ENCODE measurements at places on chromosomes 4 and X.

- no peak for DNase-seq
Measured at GRCh38 chr4:31104043-31104442, 383.9 kb downstream of the PCDH7 start.

- DNase-seq: no peak
Measured at GRCh38 chr4:186144198-186144945, 39.9 kb downstream of the FAM149A start.

GRCh38 chr4:56861360-56861759 is 39.9 kb upstream of the SPINK2 start:
- DNase-seq: no peak

DNA sequence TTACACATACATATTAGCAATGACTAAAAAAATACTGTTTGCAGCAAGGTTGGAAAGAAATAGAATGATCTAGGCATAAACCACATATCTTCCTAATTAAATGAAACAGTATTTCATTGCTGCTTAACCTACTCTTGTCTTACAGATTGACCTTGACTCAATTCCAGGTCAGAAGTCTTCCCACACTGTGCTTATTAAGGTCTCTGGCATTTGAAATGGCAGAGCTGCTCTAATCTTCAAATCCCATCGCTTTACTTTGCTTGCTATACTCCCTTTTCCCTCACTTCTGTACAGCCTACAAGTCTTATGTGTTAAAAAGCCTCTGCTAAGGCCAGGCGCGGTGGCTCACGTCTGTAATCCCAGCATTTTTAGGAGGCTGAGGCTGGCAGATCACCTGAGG is 424.5 kb downstream of the RPA4 start:
- no peak for DNase-seq

GRCh38 chr4:127604949-127605709 is 27.6 kb upstream of the INTU start:
- DNase-seq: no peak

GRCh38 chrX:49947781-49948180 is 25.4 kb downstream of the CLCN5 start:
- no peak for DNase-seq

DNA sequence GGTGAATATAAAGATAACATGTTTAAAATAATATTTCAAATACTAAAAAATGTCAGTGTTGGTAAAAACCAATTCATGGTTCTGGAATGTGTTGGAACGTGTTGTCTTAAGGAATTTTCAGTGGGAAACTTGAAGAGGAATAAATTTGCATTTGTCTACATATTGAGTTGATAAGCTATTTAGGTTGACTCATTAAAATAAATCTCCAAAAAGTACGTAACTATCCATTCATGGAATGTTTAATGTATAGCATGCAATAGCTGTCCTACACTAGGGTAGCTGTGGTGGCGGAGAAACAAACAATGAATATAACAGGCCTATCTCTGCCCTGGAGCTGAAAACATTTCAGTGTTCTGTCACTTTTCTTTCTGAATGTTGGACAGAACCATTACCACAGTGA is 20.3 kb downstream of the SHISA3 start:
- DNase-seq: no peak

DNA sequence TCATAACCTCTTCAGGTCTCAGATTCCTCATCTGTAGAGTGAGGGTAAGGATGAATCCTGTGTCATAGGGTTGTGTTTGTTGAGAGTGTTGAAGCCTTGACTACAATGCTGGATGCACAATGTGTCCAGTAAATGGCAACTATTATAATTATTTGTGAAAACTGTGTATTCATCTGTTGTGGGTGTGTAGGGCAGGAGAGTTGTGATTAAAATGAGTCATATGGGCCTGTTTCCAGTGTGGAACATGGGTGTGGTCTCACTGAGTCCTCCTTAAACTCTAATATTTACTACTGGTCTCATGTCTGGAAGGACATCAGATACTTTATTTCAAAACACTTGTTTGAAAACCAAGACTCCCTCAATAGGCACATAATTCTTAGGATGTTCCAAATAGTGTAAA is 208.5 kb upstream of the CASK start:
- DNase-seq: no peak

DNA sequence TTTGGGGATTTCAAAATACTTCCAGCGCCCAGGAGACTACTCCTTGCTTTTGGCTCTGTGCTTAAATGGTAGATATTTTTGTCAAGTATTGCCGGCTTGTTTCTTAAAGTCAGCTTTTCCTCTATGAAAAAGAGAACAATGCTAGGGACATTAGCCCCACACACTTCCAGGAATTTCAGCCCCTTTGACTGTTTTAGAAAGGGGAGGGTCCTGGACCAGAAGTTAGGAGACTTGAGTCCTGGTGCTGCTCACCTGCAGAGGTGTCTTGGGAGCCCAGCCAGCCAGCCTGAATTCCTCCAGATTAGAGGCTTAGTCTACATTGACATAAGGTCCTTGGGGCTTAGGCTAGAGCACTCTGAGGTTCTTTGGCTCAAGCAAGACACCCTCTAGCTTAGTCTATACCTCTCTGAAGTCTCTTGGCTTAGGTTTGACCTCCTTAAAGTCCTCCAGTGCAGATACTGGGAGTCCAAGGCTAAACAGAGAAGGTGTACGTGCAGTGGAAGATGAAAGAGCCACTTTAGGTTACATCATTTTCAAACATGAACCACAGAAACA is 1.6 kb upstream of the SETD7 start:
- no peak for DNase-seq

GRCh38 chr4:183596067-183596757 is 62.8 kb downstream of the RWDD4 start:
- DNase-seq: no peak

DNA sequence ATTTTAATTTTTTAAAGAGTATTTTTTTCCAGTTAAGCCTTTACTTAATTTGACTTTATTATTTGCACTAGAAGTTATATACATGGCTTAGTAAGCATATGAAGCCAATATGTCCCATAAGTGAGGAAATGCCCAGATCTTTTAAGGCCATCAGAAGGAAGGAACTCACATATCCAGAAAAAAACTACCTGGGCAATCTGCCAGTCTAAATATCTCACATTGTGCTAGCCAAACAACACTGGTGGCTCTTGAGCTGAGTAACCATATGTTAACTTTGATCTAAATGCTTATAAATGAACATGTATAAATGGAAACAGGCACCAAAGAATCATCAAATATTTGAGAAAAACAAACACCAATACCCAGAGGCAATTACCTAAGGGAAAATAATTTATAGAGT is 138.6 kb upstream of the APOOL start:
- no peak for DNase-seq

- no peak for DNase-seq
Measured at GRCh38 chrX:78024349-78025059, 55.1 kb upstream of the PGAM4 start.

GRCh38 chr4:123819362-123820035 is 422.9 kb downstream of the SPRY1 start:
- DNase-seq: no peak

- DNase-seq: no peak
Measured at GRCh38 chr4:20554134-20554533, 146.1 kb upstream of the PACRGL start.

- no peak for DNase-seq
Measured at GRCh38 chr4:105887508-105887907, 7.8 kb upstream of the NPNT start.

GRCh38 chr4:165053645-165054044 is at the start of gene TRIM75:
Gene TRIM75 (plus strand): TSS chr4:165053866. CDS start chr4:165059148, 5,282 bp downstream.
- DNase-seq: no peak

DNA sequence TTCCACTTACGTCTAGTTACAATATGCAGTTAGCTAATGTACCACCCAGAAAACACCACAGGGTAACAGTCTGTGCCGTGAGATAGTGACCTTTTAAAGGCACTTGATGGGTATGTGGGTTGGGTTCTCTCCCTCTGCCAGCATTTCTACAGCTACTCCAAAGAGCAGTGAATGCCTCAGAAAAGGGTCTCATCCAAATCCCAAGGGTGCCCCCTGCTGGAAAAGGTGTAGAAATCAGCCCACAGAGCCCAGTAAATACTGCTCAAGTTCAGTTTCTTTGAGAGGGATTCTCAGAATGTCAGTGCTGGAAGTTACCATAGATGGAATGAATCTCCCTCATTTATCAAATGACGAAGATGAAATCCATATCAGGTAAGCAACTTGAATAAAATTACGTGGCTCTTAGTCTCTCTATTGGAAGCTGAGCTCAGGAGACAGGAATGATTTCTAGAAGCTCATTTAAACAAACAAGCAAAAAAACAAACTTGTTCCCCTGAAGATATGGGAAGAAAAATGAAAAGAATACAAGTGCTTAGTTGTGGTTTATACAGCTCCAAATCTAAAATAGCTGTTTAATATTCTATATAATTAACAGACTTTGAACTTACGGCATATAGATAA is 9.5 kb downstream of the RNF175 start:
- peak; percentile 72 for DNase-seq

DNA sequence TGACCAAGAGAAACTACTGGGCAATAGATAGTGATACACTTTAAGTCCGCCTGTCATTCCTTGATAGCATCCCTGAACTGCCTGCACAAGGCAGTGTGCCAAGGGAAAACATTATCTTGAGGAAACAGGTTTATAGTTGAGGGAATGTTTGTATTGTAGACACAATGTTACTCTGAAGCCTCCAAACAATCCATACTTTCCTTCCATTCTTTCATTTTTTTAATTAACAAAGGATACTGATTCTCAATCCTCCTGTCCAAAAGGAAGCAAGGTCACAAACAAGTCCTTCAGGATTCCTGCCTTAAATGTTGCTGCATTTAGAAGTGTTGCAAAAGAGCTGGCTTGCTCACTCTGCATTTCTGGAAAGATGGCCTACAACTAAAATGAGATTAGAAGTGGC is 61.7 kb upstream of the PRSS48 start:
- no peak for DNase-seq

DNA sequence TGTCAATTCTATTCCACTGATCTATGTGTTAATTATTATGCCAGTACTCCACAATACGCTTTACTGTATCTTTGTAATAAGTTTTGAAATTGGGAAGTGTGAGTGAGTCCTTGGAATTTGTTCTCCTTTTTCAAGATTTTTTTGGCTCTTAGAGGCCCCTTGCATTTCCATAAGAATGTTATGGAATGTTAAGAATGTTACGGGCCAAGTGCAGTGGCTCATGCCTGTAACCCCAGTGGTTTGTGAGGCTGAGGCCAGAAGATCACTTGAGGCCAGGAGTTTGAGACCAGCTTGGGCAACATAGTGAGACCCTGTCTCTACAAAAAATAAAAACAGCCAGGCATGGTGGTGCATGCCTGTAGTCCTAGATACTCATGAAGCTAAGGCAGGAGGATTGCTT is 167.6 kb upstream of the CXorf66 start:
- DNase-seq: no peak

DNA sequence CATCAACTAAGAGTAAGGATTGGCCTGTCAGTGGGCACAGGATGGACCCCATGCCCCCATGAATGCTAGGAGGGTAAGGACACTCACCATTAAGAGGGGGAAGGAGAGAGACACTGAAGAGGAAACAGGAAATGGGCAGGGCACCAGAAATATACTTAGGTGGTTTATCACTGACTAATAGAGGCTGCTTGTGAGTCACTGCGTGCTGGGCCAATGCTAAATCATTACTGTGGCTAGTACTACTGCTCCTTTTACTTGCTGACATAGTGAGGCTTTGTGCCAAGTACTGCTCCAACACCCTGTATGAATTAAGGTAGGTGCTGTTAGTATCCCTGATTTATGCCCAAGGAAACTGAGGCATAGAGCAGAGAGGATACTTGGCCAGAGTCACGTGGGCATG is 130.4 kb upstream of the FRMPD4 start:
- DNase-seq: no peak

GRCh38 chr4:100106982-100107381 is 83.3 kb downstream of the DDIT4L start:
- no peak for DNase-seq

DNA sequence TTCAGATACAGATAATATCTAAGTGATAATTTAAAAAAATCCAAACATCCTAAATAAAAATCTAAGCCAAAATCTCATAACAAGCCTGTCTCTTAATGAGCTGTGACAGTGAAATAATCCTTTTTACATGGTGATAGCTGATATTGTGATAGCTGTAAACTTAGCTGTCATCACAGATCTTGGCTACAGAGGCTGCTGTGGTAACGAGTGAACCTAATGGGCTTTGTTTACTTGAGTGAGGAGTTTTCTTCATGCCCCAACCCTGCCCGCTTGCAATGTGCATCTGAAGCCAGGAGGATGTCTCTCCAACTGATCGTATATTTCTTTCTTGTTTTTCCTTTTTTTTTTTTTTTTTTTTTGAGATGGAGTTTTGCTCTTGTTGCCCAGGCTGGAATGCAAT is 41.5 kb upstream of the YTHDC1 start:
- no peak for DNase-seq

GRCh38 chr4:104352211-104352610 is 142.5 kb downstream of the CXXC4 start:
- DNase-seq: no peak

- DNase-seq: no peak
Measured at GRCh38 chr4:86521373-86521969, 72.6 kb upstream of the PTPN13 start.

GRCh38 chr4:102517753-102518152 is 16.6 kb downstream of the NFKB1 start:
- DNase-seq: no peak

- no peak for DNase-seq
Measured at GRCh38 chr4:142549726-142550463, 296.2 kb downstream of the INPP4B start.

DNA sequence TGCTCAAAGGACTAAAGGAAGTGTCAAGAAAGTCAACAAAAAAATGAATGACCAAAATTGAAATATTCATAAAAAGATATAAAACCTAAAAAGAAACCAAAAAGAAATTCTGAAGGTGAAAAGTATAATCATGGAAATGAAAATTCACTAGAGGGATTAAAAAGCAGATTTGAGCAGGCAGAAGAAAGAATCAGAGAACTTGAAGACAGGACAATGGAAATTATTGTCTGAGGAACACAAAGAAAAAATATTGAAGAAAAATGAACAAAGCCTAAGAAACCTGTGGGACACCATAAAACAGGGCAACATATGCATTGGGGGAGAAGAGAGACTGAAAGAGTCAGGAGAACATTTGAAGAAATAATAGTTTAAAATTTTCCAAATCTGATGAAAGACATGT is 9.9 kb upstream of the SPON2 start:
- no peak for DNase-seq

DNA sequence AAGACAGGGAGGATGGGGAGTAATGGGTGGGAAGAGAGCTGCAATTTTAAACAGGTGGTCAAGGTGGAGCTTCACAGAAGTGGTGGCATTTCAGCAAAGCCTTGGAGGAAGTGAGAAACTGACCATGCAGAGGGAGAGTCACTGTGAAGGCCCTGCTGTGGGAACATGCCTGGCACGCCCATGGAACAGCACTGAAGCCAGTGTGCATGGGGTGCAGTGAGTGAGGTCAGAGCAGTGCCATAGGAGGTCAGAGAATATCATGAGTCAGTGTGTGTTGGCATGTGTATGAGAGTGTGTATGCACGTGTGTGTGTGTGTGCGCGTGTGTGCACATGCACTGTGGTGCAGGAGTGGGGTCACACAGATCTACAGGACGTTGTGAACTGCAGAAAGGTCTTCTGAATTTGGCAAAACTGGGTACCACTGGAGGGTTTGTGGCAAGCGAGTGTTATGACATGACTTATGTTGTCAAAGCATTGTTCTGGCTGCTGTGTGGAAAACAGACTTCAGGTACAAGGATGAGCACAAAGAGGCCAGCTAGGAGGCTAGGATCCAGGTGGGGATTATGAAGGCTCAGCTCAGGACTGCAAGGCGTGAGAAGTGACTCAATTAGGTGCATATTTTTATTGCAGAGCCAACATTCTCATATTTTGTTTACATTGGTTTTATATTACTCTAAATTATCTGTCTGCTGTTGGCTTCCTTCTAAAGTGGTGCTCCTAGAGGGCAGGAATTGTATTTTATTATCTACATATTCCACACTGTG is 34.0 kb downstream of the ZNF827 start:
- no peak for DNase-seq

- no peak for DNase-seq
Measured at GRCh38 chr4:58301376-58301999, 1191.3 kb upstream of the IGFBP7 start.

All from smooth muscle cell of the brain vasculature (primary cell).